ENCODE measurements at places on chromosomes 16 and 17.

GRCh38 chr17:35890774-35891155 is 10.6 kb upstream of the CCL5 start:
- peak; percentile 91 for DNase-seq

DNA sequence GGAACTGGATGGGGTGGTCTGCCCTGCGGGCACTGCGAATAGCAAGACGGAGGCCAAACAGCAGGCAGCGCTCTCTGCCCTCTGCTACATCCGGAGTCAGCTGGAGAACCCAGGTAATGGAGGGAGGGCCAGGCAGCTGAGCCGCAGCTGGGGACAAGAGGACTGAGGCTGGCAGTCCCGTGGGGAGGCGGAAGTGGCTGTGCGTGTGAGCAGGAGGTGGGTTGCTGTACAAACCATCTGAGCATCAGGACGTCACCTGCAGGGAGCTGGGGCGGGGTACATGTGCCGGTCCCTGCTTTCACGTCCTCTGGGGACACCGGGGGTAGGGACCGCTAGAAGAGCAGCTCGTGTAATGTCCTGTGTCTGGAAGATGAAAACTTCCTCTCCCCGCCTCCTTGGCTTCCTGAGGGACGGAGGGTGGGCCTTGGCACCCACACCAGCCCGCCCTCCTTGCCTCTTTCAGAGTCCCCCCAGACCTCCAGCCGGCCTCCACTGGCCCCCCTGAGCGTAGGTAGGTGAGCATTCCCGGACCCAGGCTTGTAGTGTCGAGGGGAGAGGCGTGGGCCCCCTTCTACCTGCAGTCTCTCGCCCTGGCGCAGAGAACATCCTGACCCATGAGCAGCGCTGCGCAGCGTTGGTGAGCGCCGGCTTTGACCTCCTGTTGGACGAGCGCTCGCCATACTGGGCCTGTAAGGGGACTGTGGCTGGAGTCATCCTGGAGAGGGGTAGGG is 3.7 kb downstream of the ADAD2 start:
- DNase-seq, result no peak

- no peak for DNase-seq
These were observed 87.6 kb downstream of the VPS53 start for GRCh38 chr17:627051-627450.

DNA sequence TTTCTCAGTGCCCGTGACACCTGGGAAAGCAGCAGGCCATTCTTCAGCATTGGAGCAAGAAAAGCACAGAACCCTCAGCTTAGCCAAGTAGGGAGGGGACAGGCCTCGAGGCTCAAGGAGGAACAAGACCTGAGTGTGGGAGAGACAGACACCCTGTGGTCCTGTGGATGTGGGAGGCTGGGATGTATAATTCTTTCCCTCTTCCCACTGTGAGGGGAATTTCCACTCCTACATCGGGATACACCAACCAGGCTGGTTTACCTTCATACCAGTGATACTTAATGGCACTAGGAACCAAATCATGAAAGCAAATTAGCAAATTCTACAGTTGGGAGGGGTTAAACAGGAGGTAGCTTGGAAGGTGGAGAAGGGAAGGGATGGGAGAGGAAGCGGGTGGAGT is 41.7 kb downstream of the LYRM1 start:
- DNase-seq, result no peak

DNA sequence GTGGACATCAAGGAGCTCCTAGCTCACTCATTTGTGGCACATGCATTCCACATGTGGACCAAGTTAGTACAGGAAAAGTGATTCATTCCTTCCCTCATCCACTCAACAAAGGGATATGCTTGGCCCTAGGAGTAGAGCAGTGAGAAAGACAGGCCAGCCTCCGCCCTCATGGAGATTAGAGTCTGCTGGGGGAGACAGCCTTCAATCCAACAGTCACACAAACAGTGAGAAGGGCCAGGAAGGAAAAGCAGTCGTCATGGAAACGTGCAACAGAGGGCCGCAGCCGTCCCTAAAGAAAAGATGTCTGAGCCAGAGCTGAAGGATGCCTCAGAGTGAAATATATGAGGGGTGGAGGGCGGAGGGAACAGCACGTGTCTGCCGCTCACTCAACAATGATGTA is 109.9 kb downstream of the VPS53 start:
- no peak for DNase-seq

- DNase-seq, result no peak
These were observed 23.6 kb downstream of the IGSF6 start for GRCh38 chr16:21628772-21629171.

- no peak for DNase-seq
These were observed 449.5 kb upstream of the PSMD7 start for GRCh38 chr16:73847090-73847489.

DNA sequence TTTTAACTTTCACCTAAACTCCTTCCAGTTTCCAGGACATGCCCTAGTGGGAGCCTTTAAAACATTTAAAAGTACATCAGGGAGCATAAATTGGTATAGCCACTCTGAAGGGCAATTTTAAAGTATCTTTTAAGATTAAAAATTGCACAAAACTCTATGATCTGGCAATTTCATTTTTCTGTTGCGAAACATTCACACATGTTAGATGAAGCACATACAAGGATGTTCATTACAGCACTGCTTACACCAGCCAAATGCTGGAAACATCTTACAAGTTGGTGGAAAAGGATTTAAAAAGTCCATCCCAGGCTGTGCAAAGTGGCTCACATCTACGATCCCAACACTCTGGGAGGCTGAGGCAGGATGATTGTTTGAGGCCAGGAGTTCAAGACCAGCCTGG is 26.4 kb upstream of the LONP2 start:
- no peak for DNase-seq

DNA sequence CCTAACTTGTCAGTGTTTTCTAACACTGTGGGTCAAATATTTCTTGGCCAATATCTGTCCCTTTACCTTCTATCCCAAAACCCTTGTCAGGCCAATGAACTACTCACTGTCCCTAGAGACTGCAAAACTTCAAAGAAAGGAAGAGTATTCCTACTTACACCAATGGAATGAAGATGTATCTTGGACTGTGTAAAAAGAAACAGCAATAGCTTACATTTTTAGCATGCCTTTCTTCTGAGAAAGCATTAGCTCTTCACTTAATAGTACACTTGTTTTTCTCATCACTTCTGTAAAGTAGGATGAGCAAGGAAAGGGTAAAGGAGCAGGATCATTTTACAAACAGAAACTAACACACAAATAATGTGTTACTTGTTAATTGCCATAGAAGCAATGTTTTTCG is 73.9 kb downstream of the STH start:
- DNase-seq, result no peak

DNA sequence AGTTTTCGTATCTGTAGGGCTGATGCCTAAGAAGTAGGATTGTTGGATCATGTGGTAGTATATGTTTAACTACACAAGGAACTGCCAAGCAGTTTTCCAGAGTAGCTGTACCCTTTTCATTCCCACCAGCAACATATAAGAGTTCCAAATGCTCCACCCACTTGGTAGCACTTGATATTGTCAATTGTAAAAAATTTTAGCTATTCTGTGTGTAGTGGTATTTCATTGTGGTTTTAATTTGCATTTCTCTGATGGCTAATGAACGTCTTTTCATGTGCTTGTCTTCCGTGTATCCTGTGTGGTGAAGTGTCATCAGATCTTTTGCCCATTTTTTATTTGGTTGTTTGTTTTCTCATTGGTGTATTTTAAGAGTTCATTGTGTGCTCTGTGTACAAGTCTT is 69.7 kb downstream of the TANC2 start:
- no peak for DNase-seq

DNA sequence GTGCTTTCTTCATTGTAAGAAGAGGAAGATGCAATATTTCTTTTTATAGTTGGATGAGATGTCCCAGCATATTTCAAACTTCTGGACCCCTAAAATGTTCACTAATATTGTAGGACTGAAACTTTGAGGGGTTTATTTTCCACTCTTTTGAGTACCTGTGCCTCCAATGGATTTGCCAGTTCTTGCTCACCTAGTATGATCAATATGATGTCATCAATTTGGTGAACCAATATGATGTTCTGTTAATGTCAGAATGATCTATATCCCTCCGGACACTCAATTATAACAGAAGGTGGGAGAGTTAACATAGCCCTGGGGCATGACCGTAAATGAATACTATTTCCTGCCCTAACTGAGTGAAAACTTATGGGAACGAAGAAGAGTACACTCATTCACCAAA is 178.3 kb downstream of the CBLN1 start:
- no peak for DNase-seq

DNA sequence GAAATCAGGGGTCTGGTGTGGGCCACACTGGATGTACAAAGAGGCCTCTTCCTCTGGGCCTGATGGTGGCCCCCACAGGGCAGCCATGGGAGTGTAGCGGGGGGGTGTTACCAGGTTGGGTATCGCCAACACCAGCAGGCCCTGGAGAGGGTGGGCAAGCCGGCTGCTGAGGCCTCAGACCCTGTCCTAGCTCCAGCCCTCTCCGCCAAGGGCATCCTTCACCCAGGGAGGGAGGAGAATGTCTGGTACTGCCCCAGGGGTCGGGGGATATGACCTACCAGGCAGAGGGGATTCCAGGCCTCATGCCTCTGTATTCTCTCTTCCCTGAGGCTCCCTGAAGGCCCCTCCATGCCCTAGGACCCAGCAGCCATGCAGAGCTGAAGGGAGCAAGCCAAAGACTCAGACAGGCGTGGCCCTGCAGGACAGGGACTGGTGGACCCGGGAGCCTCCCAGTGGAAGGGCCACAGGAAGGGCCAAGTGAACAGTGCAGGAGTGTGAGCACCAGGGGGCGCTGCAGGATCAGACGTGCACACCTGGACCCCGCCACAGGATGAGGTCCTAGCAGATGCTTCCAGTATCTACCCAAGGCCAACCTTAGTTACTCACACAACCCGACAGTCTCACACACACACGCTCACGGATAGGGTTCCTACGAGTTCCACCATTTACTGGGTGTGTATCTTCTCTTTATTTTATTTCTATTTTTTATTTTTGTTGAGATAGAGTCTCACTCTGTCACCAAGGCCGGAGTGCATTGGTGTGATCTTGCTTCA is 10.9 kb upstream of the CES4A start:
- DNase-seq, result peak; percentile 84

GRCh38 chr17:62704381-62704971 is 77.0 kb downstream of the MRC2 start:
- DNase-seq, result no peak

GRCh38 chr16:21659124-21659523 is 4.6 kb upstream of the OTOA start:
- DNase-seq, result no peak

DNA sequence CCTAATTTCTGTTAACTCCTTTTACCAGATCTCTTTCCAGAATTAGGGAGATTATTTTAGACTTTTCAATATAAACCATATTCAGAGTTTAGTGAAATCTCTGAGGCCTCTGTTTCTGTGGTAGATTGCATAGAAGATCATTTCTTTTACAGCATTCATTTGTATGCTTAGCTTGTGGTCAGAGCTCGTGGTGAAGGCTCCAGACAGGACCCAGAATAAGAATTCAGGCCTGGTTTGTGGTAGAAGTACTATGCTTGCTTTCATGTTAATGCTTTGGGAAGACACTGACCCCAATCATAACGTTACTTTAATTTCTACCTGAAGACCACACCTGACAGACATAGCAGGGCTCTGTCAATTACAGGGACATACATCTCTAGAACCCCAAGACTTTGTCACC is 258.1 kb downstream of the FTO start:
- DNase-seq, result no peak

GRCh38 chr16:79757968-79758367 is 157.4 kb upstream of the MAF start:
- no peak for DNase-seq

GRCh38 chr16:30723725-30724355 is 24.4 kb upstream of the PHKG2 start:
- no peak for DNase-seq

- peak; percentile 27 for DNase-seq
These were observed at the start of gene LGALS3BP for GRCh38 chr17:78979780-78980623. LGALS3BP (minus strand) TSS chr17:78979923; CDS start chr17:78977191, 2,732 bp downstream.

DNA sequence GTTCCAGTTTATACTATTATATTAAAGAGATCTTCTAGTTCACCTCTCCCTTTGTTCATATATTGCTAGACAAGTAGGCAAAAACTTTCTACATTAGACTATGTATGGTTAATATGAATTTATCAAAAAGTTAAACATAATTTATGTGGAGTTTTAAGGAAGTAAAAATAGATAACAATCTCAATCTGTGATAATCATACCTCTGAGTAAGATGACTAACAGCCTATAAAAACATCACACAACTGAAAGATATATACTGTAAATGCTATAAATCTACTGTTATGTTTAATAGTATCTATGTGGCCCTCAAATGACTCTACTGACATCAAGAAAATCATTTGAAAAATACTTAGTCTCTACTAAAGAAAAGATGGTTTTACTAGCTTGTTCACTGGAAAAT is 37.1 kb downstream of the AP1G1 start:
- no peak for DNase-seq

GRCh38 chr17:10787306-10788045 is 16.4 kb downstream of the TMEM238L start:
- DNase-seq, result no peak

DNA sequence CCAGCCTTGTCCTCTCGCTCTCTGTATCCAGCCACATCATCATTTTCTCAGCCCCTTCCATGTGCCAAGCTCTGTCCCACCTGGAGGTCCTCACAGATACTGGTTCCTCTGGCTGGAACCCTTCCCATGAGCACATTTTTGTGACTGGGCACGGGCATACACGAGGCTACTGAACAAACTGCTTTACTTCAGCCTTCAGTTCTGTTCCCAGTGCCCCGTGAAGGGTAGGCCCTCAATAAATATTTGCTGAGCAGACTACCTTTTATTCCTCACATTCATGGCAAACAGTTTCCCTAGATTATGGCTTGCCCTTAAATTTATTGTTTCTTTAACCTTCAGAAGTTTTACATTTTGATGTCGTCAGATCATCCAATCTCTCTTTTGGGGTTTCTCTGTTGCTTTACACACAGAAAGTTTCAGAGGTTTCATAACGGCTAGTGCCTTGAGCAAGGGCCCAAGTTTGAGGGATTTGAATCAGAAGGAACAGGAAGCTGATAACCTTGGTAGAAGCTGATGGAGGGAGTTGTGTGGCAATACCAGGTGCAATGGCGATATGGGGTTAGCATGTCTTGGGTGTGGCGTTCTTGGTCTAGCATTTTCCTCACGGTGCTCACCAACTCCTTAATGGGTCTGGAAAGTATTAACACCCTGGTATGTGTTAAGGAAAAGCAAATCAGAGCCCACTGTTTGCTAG is 27.8 kb downstream of the TMEM92 start:
- no peak for DNase-seq

DNA sequence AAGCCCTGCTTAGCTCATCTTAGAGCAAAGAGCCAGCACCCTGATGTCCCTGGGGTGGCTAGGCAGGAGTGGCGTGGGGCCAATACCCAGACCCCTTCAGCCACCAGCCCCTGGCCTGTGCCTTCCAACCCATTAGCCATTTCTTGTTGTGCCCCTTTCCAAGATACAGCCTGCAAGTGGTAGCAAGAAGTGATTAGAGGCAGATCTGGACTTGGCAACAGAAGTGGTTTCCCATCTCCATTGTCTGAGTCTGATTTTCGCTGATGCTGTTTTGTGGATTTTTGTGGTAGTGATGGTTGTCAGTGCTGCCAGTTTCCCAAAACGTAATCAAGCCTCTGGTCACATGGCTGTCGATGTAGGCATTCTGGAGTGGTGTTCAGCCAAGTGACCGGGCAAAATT is 25.7 kb downstream of the PLCD3 start:
- DNase-seq, result no peak

GRCh38 chr17:61048376-61049106 is 351.1 kb upstream of the TBX2 start:
- DNase-seq, result no peak
